ENCODE measurements at places on chromosomes 16 and 17.

DNA sequence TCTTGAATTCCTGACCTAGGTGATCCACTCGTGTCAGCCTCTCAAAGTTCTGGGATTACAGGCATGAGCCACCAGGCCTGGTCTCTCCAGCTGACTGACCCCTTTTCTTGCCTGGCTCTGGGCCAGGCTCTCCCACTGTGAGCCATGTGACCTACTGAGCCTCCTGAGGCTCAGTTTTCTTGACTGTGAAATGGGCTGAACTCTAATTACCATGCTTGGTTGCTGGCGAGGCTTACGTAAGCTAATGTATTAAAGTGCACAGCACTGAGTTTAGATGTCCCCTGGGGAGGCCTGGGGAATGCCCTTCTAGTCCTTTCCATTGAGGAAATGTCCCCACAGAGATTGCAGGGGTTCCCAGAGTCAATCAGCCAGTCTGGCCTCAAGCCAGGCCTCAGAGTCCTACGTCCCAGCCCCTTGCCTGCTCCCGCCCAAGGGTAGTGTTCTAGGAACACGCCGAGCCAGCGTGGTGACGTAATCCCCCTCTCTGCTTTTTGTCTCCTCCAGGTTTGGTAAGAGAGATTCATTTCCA is 45.8 kb upstream of the LGALS9 start:
- DNase-seq, result no peak

- no peak for DNase-seq
These were observed 94.1 kb downstream of the PRKCB start for GRCh38 chr16:23929856-23930255.

DNA sequence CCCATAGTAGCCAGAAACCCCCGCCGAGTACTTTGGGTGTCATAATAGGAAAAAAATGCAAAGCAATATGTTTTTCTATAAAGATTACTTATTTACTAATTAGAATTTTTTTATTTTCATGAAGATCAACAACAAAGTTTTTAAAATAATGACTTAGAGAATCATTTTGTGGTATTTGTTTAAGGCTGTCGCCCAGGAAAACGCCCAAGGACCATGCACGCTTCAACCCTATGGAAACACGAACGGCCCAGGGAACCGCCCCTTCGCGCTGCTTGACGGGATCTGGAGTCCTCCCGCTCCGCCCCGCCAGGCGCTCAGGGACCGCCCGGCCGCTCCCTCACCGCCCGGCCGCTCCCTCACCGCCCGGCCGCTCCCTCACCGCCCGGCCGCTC is 408 bp upstream of the KPNA2 start:
- DNase-seq, result no peak

DNA sequence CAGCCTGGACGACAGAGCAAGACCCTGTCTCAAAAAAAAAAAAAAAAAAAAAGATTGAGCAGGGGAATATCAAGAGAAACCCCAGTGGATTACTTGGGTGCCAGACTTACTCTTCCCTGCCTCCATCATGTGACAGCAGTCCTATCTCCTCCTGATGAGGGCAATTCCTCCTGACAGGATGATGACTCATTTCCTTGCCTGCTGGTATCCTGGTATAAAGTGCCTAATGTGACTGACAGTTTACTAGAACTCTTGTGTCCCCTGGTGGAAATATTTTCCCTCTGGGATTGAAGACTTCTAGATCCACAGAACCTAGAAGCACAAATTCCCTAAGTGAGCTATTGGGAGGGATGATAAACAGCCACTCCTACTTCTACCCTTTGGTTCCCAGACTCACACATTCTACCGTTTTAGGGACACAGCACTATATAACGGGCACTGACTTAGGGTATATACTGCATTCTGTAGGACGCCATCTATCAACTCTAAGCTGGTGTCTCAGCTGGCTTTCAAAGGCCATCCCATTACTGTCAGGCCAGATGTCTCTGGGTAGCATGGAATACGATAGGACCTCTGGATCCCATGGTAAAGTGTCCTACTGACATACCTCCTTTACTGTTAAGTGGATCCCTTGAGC is 114.6 kb upstream of the MED13 start:
- DNase-seq, result peak; percentile 13

GRCh38 chr16:88385831-88386815 is 3.4 kb downstream of the ZNF469 start:
- no peak for DNase-seq

DNA sequence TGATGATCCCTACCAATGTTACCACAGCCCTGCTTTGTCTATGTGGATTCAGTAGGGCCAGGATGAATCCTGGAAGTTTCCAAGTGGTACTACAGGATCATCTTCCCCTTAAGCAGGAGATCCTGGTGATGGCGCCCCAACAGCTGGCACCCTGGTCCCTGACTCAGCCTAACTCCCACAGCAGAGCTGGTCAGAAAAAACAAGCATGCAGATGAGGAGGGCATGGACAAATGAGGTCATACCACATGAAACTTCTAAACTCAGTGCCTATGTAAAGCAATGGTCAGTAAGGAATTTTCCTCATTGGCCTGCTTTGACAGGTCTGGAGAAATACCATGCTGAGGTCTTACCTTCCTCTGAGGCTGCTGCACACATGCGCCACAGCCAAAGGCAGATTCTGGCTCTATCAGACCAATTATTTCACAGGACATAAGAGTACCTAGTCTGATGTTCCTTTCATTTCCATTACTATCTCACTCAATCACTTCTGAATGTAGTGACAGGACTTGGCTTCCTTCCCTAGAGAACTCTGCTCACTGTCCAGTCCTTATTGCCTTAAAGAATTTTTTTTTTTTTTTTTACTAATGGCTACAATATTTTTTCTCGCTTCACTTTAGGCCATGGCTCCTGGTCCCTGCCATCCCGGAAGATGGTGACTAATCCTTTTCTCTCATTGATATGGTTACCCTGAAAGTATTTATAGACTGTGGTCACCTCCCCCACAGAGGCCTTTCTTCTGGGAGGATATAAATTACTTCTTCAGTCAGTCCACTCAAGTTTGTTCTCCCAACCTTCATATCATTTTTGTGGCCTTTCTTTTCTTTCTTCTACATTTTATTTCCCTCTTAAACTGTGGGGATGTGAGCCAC is 525.2 kb upstream of the PSMD7 start:
- DNase-seq, result peak; percentile 5

- no peak for DNase-seq
These were observed 3.8 kb downstream of the MRPL12 start for GRCh38 chr17:81706757-81707624.

DNA sequence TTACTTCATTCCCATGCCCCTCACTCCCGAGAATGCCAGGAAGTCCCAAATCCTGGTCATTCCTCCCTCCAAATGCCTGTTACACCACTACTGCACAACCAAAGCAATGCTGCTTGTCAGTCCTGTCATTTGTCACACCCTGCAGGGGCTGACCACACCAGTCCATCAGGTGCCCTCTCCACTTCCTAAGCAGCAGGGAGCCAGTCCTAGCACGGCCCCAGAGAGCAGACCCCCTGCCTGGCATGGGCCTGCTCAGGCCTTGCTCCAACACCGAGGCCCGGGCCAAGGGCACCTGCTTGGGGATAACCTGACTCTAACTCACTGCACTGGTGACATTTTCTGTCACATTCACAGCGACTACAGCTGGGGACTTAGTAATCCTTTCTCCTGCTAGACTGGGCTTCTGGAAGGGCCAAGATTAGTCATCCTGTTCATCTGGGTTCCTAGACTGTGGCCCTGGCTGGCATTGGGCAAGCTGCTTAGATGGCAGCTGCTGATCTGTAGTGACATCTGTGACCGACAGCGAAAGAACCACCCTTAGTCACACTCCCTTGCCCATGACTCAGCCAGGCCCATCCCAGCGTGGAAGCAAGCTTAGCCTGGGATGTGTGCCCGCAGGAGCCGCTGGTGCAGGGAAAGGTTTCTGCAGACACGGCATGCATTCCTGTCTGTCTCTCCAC is 5.4 kb downstream of the ALYREF start:
- no peak for DNase-seq

DNA sequence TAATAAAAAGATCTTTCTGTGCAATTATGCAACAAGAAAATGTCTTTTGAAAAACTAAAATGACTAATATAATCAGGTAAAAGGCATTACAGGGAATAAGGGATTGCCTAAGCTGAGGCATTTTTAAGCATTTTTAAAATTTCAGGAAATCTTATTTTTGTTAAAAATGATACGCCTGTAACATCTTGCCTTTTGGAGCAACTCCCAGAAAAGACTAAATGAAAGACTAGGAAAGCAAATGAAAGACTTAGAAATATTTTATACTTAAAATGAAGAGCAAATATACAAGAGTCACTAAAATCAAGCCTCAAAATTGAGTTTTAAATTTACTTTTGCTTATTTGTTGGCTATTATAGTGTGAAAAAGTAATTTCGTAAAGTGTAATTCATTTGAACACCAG is 55.8 kb downstream of the DUSP14 start:
- DNase-seq, result no peak

Measured in KBM-7 (cell line).